Fibroblast of villous mesenchyme (primary cell): ENCODE measurements at places on chromosomes 2 and 18. TPM values are rescaled to one million over a fixed set of nuclear protein-coding genes. Genes with fewer than 3 reads are reported as not detected.

Gene COL4A3
- total RNA-seq = under 0.01 TPM in 2 replicates

Gene FMNL2
- total RNA-seq = 17.3 and 20.0 TPM in 2 replicates

Gene BCL2
- total RNA-seq = 0.64 and 0.86 TPM in 2 replicates

Gene CPLX4
- total RNA-seq = under 0.01 TPM in 1 of 2 replicates, not detected in the other

Gene ZNF142
- 14.7 and 14.8 TPM in 2 replicates for total RNA-seq
